ENCODE measurements at places on chromosomes 6 and 20.

GRCh38 chr6:79833964-79834284, 113.4 kb downstream of the ELOVL4 start:
- DNase-seq, result no peak

DNA sequence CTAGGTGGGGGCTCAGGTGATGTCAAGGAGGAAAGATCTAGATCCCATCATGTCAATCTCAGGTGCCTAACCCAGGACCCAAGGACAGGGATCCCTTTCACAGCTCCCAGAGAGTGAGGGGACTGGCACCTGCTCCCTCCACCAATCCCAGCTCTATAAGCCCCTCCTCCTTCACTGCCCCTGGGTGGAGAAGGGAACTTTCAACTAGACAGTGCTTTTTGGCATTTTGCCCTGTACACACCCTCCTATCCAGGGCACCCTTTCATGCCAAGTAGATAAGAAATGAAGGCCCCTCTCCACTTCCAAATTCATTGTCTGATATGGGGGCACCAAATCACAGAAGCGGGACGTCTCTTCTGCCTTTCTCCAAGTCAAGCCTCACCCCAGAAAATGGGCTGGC, 61.6 kb downstream of the MDGA1 start:
- DNase-seq, result no peak

DNA sequence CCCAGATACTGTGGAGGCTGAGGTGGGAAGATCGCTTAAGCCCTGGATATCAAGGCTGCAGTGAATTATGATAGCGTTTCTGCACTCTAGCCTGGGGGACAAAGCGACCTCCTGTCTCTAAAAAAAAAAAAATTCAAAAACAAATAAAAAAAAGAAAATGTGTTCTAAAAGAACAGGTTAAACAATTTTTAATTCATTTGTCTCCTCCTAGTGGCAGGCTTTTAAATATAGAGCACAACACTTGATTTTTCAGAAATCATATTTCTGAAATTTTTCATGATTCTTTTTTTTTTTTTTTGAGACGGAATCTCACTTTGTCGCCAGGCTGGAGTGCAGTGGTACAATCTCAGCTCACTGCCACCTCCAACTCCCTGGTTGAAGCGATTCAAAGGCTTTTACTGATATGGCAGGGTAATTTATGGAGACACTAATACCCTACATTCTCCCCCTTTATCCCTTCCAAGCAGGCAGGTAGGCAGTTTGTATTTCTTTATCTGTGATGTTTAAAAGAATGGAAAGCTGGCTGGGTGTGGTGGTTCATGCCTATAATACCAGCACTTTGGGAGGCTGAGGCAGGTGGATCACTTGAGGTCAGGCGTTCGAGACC, 8.7 kb upstream of the GTF3C6 start:
- peak; percentile 75 for DNase-seq

- DNase-seq, result peak; percentile 6
Measured at GRCh38 chr6:82410151-82410648, 46.6 kb downstream of the TPBG start.
